ENCODE measurements at places on chromosomes 1 and 21.

DNA sequence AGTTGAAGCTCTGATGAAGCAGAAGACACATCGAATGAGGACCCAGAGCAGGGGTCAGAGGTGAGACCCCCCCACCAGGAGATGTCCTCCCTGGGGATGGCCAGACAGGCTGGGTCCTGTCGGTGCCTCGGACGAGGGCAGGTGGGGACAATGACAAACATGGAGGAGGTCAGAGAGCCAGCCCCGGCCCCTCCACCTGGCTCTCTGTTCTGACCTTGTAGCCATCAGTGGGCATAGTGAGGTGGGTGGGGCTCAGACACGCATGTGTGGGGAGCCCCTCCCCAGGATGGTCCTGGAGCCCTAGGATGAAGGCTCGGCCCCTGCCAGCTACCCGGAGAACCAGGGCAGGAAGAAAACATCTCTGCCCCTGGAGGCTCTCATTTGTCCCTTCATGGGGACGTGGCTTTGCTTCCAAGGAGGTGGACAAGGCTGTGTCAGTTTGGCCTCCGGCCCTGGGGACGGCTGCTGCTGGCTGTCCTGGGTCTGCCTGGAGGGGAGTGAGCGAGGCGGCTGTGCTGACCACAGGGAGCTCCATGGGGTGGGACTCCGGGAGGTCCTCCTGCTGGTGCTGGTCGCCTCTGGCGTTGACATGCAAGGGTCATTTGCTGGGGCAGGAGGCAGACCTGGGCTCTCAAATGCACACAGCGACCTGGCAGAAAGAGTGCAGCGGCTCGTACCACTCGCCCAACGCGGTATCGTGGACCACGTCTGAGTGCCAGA, 2.6 kb downstream of the KRTAP10-6 start:
- DNase-seq, result no peak

DNA sequence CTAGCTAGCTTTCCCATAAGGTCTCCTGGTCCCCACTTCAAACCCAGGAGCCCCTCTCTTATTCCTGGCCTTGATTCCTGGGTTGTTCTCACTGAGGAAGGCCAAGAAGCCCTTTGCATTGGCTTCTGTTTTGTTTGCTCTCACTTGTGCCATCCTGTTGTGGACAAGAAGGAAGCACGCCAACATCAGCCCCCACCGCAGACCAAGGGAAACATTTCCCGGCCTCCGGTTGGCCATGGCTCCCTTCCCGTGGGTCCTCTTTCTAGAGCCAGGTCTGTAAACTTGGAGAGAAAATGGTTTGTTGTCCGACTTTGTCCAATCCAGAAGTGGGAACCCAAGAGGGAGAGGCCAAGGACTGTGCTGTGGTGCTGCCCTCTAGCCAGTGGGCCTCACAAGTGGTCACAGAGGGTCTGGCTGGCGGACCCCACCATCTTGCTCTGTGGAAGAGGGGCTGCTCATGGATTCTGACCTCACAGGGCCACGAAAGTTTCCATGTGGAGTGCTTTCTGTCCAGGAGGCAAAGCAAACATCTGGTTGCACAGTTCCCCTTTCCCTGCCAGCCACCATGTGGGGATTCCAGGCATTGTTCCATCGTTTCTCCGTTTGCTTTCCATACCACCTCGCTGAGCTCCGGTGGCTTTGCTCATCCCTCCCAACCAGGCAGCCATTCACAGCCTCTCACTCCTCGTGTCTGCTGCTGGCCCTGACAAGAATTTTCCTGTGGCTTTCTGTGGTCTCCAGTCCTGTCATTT, 18.9 kb upstream of the TENT5C start:
- no peak for DNase-seq

GRCh38 chr1:236269439-236269838, 12.3 kb downstream of the ERO1B start:
- DNase-seq, result no peak

DNA sequence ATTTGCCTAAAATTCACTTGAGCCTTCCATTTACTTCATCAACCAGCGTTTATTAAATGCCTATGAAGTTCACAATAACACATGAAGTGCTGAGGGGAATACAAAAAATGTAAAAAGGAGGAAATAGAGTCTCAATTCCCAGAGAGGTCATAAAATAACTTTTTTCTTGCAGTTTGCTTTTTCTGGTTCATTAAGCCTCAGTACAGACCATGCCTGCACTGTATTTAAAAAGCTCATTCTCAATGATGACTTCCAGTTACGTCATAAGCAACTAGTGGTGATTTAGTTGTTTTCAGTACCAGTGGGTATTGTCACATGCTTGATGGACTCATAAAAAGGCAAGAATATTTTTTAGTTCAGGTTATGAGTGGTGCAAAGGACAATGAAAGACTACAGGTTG, 160.1 kb upstream of the UBE2U start:
- DNase-seq, result no peak

DNA sequence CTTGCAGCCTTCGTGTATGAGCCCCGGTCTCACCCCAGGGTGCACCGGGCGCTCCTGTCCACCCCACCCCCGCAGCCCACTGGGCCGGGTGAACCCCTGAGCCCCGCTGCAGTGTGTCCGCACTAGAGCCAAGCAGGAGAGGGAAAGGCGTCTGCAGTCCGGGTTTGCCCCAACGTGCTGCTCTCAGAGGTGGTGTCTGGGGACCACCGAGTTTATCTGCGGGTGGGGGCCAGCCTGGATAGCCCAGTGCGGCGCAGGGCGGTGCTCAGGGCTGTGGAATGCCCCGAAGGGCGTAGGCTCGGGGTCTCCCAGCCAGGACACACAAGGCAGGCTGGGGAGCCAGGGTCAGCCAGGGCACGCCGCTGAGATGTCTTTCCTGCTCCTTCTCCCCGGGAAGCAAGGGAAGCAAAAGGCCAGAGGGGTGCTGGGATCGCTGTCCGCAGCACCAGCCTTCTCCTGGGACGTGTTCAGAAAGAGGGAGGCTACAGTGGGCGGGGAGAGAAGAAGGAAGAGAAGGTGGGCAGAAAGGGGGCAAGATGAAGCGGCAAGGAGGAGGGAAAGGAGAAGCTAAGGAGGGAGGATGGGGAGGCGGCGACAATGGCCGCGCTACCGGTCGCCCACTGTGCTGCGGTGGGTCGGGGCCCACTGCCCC, 56.6 kb downstream of the MAB21L3 start:
- peak; percentile 50 for DNase-seq

DNA sequence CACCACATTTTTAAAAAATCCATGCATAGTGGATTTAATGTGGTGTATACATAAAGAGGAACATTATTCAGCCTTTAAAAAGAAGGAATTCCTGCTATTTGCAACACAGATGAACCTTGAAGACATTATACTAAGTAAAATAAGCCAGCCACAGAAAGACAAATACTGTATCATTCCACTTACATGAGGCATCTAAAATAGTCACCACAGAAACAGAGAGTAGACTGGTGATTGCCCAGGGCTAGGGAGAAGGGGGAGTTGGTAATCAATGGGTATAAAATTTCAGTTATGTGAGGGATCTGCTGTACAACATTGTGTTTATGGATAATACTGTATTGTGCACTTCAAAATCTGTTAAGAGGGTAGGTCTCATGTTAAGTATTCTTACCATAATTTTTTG, 10.0 kb downstream of the FAM163A start:
- no peak for DNase-seq

Data from H9 (cell line).